ENCODE measurements at places on chromosomes 4 and X. TPM values are rescaled to one million over a fixed set of nuclear protein-coding genes. Genes with fewer than 3 reads are reported as not detected.

GRCh38 chr4:37837446-37837845 is 11.0 kb downstream of the PGM2 start:
- no peak for DNase-seq

GRCh38 chr4:98261405-98262291 is 464 bp downstream of the RAP1GDS1 start:
- DNase-seq = peak; percentile 45

DNA sequence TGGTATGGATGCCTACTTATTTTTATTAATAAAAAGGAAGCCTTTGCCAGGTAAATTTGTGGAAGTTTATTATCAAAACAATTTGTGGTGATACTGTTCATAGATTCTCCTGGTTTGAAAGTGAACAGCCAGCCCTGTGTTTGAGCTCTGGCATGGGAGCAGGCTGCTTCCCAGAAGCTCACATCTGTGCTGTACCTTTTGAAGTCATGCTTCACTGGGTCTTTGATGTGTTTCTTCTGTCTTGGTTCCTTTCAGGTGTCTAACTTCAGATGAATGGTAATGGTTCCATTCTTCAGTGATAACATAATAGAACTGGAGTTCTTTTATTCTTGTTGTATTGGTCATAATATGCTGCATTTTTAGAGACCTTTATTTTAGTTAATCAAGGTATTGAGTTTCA is 85.5 kb downstream of the BMPR1B start:
- DNase-seq = no peak

GRCh38 chr4:177448850-177449249 is 6.6 kb upstream of the AGA start:
- no peak for DNase-seq

DNA sequence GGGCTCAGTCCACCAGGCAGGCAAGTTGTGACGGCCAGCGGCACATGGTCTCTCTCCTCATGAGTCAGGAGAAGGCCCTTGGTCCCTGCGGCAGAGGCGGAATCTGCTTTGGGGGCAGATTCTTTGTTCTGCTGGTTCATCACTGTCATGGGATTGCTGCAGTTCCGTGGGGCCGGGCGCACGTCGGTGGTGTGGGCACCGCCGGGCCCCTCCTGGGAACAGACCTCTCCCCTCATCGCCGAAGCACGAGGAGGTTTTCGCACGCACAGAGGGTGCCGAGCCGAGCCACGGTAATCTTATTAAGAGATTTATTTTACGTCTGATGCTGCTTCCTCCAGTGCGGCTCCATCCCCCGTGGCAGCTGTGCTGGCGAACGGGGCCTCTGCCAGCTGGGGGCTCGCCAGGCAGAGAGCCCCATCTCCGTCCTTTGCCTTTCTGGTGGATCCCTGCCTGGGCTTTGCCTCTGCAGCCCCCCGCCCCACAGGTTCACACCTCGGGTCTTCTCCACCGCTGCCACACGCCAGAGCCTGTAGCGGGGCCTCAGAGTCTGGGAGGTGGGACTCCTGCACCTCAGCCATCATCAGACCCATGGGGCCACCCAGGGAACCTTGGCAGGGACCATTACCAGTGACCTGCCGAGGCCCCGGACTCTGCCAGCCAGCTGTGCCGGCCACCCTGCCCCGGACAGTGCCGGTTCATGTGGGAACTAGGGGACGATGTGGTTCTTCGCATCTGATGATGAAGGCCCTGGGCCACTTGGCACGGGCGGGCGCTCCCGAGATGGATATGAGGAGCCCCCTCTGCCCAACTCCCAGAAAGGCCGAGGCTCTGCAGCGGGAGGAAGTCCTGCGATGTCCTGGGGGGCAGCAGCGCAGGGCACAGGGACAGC is 86.7 kb upstream of the NKX1-1 start:
- DNase-seq = no peak

DNA sequence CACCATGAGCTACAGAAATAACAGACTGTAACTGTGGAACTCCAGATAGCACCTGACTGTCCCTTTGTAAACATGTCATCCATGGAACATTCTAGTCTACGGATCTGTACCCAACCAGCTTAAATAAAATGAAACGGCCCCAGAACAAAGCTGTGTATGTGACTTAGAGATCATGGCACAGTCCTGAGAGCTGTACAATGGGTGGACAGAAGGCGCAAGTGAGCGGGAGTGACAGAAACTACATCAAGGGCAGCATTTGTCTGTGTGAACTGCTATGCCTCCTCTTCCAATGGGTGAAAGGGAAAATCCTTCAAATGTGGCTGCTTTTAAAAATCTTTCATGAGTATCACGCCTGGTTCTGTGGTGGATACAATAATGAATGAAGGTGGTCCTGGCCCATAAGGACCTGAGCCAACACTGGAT is 72.5 kb downstream of the FAT1 start:
- DNase-seq = no peak

DNA sequence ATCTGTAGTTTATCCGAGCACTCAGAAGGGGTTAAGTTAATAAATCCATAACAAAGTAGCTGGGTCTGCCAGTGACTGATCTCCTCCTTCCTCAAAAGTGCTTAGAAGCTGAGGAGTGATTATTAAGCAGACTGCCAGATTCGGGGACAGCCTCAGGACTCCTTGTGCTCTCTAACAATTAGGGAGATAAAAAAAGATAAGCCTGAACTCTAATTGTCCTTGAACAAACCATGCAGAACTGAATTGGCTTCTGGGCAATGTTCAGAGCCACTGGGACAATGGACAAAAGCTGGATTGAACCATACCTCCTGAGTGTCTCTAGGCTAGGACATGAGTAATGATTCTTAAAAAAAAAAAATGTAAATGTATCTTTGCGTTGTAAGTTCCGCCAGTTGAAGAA is 22.7 kb upstream of the GRPR start:
- DNase-seq = no peak

- DNase-seq = peak; percentile 41
Observed at GRCh38 chrX:45851434-45851991, 650.8 kb upstream of the DIPK2B start.

Gene TBC1D25
- total RNA-seq = 3.2 TPM

Gene TLR1
- total RNA-seq = 10.0 TPM
